ENCODE measurements at places on chromosomes 2 and 18. TPM values are rescaled to one million over a fixed set of nuclear protein-coding genes. Genes with fewer than 3 reads are reported as not detected.

DNA sequence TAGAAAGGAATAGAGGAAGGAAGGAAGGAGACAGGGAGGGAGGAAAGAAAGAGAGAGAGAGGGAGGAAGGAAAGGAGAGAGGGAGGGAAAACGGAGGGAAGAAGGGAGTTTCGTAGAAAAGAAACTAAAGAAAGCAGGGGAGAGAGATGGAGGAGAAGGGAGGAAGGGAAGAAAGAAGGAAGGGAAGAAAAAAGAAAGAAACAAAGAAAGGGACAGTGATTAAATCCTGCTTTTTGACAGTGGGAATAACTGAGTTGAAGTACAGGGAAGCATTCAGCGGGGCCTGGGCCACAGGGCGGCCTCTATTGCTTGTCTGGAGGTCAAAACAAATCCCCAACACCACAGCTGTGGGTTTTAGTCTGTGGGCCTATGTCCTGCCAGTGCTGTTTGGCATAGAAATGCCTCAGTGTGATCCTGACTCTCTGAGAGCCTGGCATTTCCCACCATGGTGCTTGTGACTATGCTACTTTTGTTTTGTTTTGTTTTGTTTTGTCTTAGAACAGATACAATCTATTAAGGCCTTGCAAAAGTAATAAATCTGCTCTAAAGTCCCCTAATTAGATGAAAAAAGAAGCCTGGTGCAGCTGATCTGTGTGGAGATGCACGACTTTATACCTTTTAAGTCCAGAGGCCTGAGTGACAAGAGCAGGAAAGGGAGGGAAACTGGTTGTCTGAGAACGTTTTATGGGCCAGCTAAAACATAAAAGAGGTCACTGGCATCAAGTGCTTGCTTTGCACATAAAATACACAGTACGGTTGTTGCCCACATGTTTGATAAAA is 40.0 kb downstream of the IL1RL2 start:
- H3K36me3 ChIP-seq = no peaks in the 10 kb centered on the region
- H3K27me3 ChIP-seq = no peaks in the 10 kb centered on the region
- peak overlapping the region; percentile 93 for H3K27ac ChIP-seq
- no peak overlapping the region for H3K4me3 ChIP-seq

DNA sequence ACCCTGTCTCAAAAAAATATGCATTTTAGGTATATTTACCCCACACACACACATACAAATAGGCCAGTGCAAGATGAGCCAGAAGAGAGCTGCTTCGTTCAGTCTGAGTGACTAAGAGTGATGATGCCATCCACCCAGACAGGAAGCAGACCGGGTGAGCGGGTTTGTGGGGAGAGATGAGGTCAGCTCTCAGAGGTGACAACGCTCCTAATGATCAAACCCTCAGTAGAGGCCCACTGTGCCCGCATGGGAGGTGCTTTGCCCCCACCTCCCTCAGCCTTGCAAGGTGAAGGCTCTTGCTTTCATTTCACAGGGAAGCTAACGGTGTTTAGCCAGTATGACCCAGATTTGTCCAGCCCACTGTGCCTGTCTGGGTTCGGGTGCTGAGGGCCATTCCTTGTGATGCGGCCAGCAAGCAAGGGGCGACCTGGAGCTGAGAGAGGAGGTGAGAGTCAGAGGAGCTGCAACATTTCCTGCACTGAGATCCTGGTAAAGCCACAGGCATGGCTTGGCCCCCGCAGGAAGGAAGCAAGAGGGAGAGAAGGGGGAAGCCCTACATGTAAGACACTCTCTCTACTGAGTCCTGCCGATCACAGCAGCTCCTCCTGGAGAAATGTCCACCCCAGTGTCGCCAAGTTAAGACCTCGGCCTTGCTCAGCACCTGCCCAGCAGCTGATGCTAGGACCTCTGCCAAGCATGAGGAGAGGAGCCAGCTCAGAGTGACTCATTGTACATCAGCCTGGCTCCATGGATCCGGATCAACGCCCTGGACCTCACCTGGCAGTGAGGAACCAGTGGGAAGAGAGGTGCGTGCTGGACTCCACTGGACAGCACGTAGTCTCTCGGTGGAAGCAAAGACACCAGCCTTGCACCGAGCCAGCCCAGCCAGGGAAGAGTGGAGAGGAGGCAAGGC is 37.0 kb downstream of the NIFK start:
- DNase-seq = no peak
- peaks cover 8% of the 10 kb centered on the region for H3K4me1 ChIP-seq
- H3K36me3 ChIP-seq = no peaks in the 10 kb centered on the region
- H3K4me3 ChIP-seq = no peak overlapping the region
- H3K27ac ChIP-seq = no peak overlapping the region

- DNase-seq = no peak
- no peak overlapping the region for H3K4me3 ChIP-seq
- peaks cover 9% of the 10 kb centered on the region for H3K27me3 ChIP-seq
- no peak overlapping the region for H3K27ac ChIP-seq
- H3K36me3 ChIP-seq = no peaks in the 10 kb centered on the region
Measured at GRCh38 chr2:237667893-237668292, 40.5 kb downstream of the LRRFIP1 start.

- H3K4me1 ChIP-seq = no peaks in the 10 kb centered on the region
- H3K27me3 ChIP-seq = no peaks in the 10 kb centered on the region
- no peak overlapping the region for H3K4me3 ChIP-seq
- no peak overlapping the region for H3K27ac ChIP-seq
- no peak for DNase-seq
- no peaks in the 10 kb centered on the region for H3K36me3 ChIP-seq
Measured at GRCh38 chr18:28161608-28162599, 15.0 kb downstream of the CDH2 start.

DNA sequence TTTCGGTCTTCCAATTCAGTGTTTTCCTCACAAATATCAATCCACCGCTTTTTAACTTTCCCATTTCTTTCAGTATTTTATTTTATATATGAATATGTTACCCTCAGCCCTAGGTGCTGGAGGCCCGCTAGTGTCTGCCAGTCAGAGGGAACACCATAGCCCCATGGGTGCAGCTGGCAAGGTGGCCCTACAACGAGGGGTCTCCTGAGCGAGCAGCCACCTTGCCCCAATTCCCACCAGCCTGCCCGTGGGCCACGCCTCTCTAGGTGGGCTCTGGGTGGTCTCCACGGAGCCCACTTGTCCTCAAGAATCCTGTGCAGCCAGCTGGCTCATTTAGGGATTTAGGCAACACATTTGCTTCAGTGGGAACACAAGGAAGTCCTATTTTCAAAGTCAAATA is 72.5 kb upstream of the RGPD5 start:
- H3K27ac ChIP-seq = no peak overlapping the region
- H3K27me3 ChIP-seq = no peaks in the 10 kb centered on the region
- no peaks in the 10 kb centered on the region for H3K36me3 ChIP-seq
- H3K4me3 ChIP-seq = no peak overlapping the region
- no peaks in the 10 kb centered on the region for H3K4me1 ChIP-seq

GRCh38 chr18:9173770-9174233 is 37.2 kb downstream of the ANKRD12 start:
- no peaks in the 10 kb centered on the region for H3K36me3 ChIP-seq
- no peak overlapping the region for H3K27ac ChIP-seq
- H3K4me1 ChIP-seq = peaks cover 47% of the 10 kb centered on the region
- H3K27me3 ChIP-seq = no peaks in the 10 kb centered on the region
- no peak overlapping the region for H3K4me3 ChIP-seq
- no peak for DNase-seq

- no peaks in the 10 kb centered on the region for H3K27me3 ChIP-seq
- DNase-seq = no peak
- H3K27ac ChIP-seq = no peak overlapping the region
- H3K36me3 ChIP-seq = peaks cover 88% of the 10 kb centered on the region
- no peaks in the 10 kb centered on the region for H3K4me1 ChIP-seq
- H3K4me3 ChIP-seq = no peak overlapping the region
Measured at GRCh38 chr2:170953941-170954340, 24.9 kb downstream of the GORASP2 start.

DNA sequence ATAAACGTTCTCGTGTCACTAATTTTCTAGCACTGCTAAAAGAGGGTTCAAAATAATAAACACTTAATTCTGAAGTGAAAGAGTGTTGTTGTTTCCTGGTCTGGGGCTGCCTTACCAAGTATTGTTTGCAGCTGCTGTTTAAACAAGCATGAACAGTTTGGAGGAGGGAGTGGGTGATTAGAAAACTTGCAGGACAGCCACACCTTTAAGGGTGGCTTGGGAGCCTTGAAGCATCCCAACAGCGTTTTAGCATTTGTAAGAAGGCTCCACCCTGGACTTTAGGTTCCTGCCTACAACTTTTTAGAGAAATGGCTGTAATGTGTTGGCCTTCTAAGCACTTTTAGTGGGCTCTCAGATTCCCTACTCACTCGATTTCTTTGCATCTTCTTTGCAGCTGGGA is 371.6 kb downstream of the TGIF1 start:
- no peaks in the 10 kb centered on the region for H3K36me3 ChIP-seq
- no peak for DNase-seq
- no peak overlapping the region for H3K27ac ChIP-seq
- H3K27me3 ChIP-seq = no peaks in the 10 kb centered on the region
- no peaks in the 10 kb centered on the region for H3K4me1 ChIP-seq
- no peak overlapping the region for H3K4me3 ChIP-seq

DNA sequence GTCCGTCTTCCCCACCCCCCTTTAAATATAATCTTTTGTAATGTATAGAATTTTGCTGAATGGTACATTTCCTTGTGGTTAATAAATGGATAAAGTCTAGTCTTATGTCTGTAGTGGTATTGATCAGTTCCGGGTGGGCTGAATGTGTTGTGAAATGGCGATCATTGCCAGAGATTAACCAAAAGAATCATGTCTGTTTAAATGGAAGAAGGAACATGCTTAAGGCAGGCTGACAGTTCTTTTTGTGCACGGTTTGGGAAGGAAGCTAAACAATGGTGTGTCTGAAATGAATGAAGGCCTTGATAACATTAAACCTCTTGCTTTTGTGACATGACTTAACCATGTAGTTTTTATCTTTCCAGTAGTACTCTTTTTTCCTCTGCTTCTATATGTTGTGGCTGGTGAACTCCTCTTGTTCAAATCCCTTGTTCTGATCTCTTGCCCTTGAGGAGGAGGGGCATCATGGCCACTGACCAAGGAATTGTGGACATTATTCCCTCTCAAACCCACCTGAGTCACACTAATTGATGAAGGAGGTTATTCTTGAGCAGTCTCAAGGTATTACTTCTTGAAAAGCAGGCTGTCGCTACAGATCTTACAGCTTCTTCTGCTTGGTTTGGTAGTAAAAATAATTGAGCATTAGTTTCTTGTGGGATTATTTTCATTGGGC is 1.7 kb downstream of the ACVR2A start:
- no peaks in the 10 kb centered on the region for H3K27me3 ChIP-seq
- H3K4me3 ChIP-seq = peak overlapping the region; percentile 89
- no peak for DNase-seq
- peak overlapping the region; percentile 15 for H3K27ac ChIP-seq
- no peaks in the 10 kb centered on the region for H3K36me3 ChIP-seq

DNA sequence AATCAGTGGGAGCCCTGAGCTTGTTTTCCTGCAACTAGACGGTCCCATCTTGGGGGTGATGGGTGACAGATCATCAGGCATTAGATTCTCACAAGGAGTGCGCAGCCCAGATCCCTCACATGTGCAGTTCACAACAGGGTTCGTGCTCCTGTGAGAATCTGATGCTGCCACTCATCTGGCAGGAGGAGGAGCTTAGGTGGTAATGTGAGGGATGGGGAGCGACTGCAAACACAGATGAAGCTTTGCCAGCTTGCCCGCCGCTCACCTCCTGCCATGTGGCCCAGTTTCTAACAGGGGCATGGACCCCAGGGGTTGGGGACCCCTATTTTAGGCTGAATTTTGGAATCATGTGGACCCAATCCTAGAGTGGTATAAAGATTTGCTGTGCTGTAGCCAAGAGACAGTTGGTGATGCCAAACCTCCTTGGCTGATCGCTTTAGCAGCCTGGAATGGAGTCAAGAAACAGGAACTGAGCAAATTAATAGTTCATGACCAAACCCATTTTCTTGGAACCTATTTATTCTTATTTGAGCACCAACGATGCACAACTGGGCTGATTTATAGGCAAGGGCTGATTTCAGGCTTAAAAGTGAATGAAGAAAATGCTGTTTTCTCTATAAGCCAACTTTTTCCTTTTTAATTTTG is 25.7 kb downstream of the LPIN1 start:
- H3K36me3 ChIP-seq = peaks cover 9% of the 10 kb centered on the region
- H3K27ac ChIP-seq = no peak overlapping the region
- peaks cover 12% of the 10 kb centered on the region for H3K4me1 ChIP-seq
- DNase-seq = no peak

DNA sequence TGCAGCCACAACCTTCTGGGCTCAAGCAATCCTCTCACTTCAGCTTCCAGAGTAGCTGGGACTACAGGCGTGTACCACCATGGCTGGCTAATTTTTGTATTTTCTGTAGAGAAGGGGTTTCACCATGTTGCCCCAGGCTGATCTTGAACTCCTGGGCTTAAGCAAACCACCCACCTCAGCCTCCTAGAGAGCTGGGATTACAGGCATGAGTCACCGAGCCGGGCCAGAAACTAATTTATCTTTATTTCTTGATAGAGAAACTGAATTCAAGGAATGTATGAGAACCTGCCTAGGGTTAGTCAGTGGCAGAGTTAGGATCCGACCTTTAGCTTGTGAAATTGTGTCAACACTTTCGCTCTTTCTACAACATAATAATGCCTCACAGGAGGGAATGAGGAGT is 19.3 kb upstream of the ITGAV start:
- no peak overlapping the region for H3K4me3 ChIP-seq
- H3K36me3 ChIP-seq = no peaks in the 10 kb centered on the region
- no peak for DNase-seq
- H3K4me1 ChIP-seq = peaks cover 11% of the 10 kb centered on the region
- H3K27me3 ChIP-seq = no peaks in the 10 kb centered on the region

- no peak overlapping the region for H3K4me3 ChIP-seq
- no peak overlapping the region for H3K27ac ChIP-seq
- no peaks in the 10 kb centered on the region for H3K27me3 ChIP-seq
- no peaks in the 10 kb centered on the region for H3K4me1 ChIP-seq
Measured at GRCh38 chr2:30522421-30522820, 75.4 kb downstream of the LCLAT1 start.

- H3K4me3 ChIP-seq = peak overlapping the region; percentile 39
- H3K4me1 ChIP-seq = peaks cover 12% of the 10 kb centered on the region
- no peak overlapping the region for H3K27ac ChIP-seq
- DNase-seq = no peak
- peaks cover 58% of the 10 kb centered on the region for H3K27me3 ChIP-seq
Measured at GRCh38 chr18:32770054-32770665, 2.7 kb downstream of the KLHL14 start.

GRCh38 chr2:238600506-238601432 is 174.0 kb downstream of the ASB1 start:
- no peak for DNase-seq
- H3K27ac ChIP-seq = no peak overlapping the region
- no peak overlapping the region for H3K4me3 ChIP-seq
- H3K4me1 ChIP-seq = no peaks in the 10 kb centered on the region
- no peaks in the 10 kb centered on the region for H3K27me3 ChIP-seq

GRCh38 chr2:131009713-131010475 is 83.4 kb downstream of the FAM168B start:
- no peaks in the 10 kb centered on the region for H3K27me3 ChIP-seq
- no peaks in the 10 kb centered on the region for H3K4me1 ChIP-seq
- H3K36me3 ChIP-seq = no peaks in the 10 kb centered on the region
- DNase-seq = no peak

- H3K27me3 ChIP-seq = no peaks in the 10 kb centered on the region
- H3K4me3 ChIP-seq = no peak overlapping the region
- H3K4me1 ChIP-seq = no peaks in the 10 kb centered on the region
- H3K27ac ChIP-seq = no peak overlapping the region
- DNase-seq = no peak
Measured at GRCh38 chr2:26892922-26893524, 45.1 kb downstream of the DPYSL5 start.

Gene PSMA8
- total RNA-seq = not detected

Gene CPO
- total RNA-seq = 2.2 TPM

Measured in tibial nerve (tissue), 4 donors.